ENCODE measurements at places on chromosomes 4 and X.

GRCh38 chr4:67091673-67092072, 453.6 kb downstream of the CENPC start:
- no peak for DNase-seq

GRCh38 chrX:30885136-30885535, 3.9 kb downstream of the TAB3 start:
- no peak for DNase-seq

DNA sequence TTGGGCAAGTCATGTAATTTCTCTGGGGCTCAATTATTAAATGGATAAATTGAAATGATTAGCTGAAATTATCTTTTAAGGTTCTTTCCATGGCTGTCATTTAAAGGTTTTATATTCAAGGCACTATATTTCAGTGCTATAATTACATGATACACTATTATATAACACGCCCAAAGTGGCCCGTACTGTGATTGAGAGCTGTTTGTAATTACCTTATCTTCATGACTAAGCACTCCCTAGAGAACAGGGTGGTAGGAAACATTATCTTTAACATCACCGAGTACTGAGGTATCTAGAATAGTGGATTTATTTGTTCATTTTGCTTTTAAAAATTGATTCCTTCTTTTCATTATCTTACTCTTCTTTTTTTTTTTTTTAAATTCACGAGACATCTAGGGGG, 79.0 kb downstream of the DIAPH2 start:
- no peak for DNase-seq

DNA sequence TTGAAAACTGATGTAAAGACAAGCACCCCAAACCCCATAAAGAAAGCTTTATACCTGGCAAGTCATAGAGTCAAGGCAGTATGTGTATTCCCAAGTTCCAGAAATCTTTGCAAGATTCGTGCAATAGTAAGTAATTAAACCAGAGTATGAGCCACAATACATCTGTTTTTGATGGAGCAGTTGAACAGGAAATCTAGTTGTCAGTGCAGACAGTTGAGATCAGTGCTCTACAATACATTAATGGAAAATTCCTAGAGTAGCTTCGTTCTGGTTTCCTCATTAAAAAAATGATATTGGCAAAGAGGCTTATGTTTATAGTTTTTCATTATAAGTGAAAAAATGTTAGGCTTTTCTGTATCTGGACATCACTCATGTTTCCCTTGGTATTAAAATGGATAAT, 575.3 kb downstream of the TRIML1 start:
- peak; percentile 60 for DNase-seq

GRCh38 chr4:124806403-124806802, 93.9 kb upstream of the ANKRD50 start:
- peak; percentile 63 for DNase-seq

GRCh38 chr4:111717921-111718320, 427.3 kb upstream of the FAM241A start:
- DNase-seq, result no peak

GRCh38 chr4:49000806-49001205, 14.7 kb downstream of the CWH43 start:
- DNase-seq, result no peak

GRCh38 chrX:11447418-11447817, 154.2 kb downstream of the AMELX start:
- no peak for DNase-seq
